Fibroblast of skin of abdomen (primary cell): ENCODE measurements at places on chromosomes 1 and 21.

GRCh38 chr1:31401241-31401640, 11.8 kb upstream of the SERINC2 start:
- no peak for DNase-seq

- DNase-seq, result no peak
Measured at GRCh38 chr1:158002022-158002630, 8.7 kb downstream of the KIRREL1 start.

- no peak for DNase-seq
Measured at GRCh38 chr1:242886137-242886536, 361.6 kb upstream of the PLD5 start.

GRCh38 chr1:193706766-193707165, 520.4 kb upstream of the B3GALT2 start:
- DNase-seq, result no peak

DNA sequence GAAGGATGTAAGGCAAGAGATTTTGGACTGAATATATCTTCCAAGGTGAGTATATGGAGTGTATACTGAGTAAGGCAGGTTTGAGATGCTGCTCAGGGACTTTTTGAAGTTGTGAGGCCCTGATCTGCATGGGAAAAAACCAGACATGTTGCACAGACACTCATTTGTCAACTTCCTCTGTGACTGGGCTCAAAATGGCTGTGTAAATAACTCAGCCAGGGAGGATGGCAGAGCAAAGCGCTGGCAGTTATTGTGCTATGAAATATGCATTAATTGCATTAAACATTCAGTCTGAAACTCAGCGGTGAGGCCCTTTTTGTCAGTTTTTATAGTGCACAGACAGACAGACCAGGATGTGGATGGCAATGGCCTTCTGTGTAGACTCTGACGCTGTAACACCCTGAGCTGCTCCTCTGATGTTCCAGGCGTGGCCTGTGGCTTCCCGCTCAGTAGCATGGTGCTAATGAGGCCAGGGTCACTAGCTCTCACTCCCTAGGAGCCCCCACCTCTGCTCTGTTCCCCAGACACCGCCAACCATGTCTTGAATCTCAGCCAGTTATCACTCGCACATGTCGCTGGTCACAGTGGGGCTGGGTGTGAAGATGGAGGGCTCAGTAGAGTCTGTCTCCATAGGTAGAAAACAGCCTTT, 307.0 kb upstream of the PROX1 start:
- DNase-seq, result no peak

- no peak for DNase-seq
Measured at GRCh38 chr1:97680470-97680869, 240.4 kb downstream of the DPYD start.

DNA sequence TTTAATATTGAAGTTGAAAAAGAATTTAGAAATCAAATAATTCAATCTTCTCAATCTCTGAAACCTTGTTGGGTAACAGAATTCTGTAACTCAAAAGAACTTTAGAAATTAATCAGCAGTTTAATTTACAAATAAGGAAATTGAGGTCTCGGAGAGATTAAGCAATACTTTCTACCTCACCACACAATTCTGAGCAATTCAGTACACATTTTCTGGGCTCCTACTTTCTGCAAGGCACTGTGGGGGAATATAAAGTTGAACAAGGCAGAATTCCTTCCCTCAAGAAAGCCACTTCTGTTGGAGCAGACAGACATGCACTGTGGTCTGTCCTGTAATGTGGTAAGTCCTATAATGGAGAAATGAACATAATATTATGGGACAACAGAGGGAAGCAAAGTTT, 47.7 kb downstream of the MEF2D start:
- no peak for DNase-seq

GRCh38 chr1:121519042-121519755, 334.4 kb downstream of the SRGAP2C start:
- DNase-seq, result peak; percentile 16

DNA sequence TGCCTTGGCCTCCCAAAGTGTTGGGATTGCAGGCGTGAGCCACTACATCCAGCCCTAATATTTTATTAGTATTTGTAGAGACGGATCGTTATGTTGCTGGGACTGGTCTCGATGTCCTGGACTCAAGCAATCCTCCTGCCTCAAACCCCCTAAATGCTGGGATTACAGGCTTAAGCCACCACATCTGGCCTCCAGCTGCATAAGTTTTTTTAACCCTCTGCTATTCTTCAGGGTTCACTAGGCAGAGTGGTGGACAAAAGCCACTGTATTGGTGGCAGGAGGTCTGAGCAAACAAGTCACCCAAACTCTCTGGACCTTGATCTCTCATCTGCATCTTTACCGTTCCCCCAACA, 10.1 kb upstream of the CLIC4 start:
- no peak for DNase-seq

DNA sequence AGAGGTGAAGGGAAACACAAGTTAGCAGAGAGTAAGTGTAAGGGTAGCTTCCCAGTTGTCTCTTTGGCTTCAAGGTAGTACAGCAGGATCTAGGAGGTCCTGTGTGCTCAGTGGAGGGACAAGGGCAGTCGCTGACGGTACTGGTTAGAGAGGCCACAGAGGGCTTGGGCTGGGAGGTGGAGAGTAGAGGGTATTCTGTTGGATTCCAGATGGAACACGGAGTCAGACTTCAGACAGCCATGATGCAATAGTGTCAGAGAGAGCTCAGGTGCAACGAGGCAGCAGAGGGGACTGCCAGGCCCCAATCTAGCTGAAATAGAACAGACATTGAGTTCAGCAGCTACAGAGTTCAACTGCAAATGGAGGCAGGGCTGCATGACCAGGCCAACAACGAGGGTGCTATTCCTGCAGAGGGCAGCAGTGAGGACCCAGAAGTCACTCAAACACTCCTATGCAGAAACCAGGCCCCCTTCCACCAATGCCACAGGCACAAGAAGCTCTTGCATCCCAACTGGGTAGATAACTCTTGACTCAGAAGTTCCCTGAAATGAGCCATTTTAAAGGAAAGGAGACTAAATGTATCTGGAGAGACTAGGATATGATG, 325.0 kb upstream of the ESRRG start:
- no peak for DNase-seq

DNA sequence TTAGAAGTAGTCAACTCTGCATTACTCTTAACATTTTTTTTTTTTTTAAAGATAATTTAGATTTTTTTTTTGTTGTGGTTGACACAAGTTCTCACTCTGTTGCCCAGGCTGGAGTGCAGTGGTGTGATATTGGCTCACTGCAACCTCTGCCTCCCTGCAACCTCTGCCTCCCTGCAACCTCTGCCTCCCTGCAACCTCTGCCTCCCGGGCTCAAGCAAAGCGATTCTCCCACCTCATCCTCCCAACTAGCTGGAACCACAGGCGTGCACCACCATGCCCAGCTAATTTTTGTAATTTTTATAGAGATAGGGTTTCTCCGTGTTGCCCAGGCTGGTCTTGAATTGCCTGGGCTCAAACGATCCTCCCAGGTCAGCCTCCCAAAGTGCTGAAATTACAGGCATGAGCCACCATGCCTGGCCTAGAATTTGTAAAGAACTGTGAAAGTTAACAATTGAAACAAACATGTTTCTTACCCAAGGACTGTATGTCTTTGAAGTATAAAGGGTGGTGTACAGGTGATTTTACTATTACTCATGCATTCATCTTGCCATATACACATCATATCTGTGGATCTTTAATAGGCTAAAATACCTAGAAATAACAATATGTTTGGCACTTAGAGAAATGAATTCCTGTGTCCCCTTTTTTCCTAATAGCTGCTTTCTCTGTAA, 114.7 kb downstream of the ATP5PO start:
- no peak for DNase-seq

DNA sequence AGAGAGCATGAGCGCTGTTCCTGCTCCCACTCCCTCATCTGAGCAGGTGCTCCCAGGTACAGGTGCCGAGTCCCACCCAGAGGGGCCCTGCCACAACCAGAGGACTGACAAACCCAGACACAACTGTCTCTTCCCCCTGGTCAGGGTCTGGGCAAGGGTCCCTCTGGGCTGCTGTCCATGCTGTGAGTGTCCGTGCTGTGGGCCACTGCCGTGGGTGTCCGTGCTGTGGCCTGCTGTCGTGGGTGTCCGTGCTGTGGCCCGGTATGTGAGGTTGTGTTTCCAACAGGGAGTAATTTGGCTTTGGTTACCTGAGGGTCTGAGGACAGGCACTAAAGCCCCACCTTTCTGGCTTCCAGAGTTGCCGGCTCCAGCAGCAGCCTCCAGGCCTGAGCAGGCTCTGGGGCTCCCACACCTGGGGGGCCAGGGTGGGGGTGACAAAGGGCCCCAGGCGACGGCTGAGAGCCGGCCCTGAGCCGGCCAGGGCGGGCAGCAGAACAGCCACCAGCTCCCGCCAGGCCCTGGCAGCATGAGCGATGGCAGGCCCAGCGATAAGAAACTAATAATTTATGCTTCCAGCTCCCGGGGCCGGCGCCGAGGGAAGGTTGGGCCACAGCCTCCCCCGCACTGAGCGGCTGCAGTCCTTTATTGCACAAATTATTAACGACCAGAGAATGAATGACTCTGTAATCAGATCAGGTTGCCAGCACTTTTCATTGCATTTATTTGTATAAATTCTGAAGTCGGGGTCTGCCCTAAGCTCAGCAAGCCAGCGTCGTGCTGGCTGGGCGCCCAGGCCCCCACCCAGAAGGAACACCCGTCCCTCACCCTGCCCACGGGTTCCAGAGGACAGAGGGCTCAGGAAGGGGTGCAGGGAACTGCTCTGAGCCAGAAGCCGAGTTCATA, 7.3 kb upstream of the SAMD11 start:
- DNase-seq, result no peak

- DNase-seq, result no peak
Measured at GRCh38 chr1:19932866-19933265, 9.4 kb upstream of the PLA2G2E start.
